CD4-positive, alpha-beta T cell treated with Interferon alpha-2 for 1 hour (primary cell): ENCODE measurements at places on chromosomes 1 and 21.

DNA sequence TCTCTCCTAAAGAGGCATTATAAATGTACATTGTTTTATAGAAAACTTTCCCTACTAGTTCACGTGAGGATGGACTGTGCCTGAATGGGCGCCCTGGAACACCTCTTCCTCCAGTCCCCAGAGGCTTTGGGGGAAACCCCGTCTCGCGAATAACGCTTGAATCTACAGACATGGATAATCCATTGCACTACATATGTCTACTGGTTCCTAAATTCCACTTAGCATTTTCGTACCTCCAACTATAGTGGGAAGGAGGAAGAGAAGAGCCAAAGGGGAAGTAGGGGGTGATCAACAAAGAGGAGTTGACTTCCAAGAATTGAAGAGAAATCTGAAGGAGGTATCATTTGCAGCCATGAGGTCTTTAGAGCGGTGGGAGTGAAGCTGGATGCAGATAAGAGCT is 11.1 kb downstream of the BARHL2 start:
- DNase-seq, result no peak

DNA sequence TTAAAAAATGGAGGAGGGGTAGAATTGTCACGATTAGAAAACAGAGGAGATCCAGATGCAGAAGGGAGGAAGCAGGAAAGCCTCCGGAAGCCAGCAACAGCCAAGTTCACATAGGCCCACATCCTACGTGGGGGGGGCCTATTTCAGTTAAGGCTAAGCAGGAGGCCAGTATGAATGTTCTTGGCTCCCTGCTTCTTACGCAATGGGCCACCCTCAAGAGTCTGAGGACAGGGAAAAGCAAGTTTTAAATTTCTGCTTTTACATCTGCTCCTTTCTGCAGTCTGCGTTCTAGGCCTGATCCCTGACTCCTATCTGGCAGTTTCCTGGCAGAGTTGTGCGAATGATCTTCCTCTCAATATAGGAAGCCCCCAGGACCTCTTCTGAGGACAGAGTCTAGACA is 30.6 kb downstream of the RABIF start:
- DNase-seq, result no peak

DNA sequence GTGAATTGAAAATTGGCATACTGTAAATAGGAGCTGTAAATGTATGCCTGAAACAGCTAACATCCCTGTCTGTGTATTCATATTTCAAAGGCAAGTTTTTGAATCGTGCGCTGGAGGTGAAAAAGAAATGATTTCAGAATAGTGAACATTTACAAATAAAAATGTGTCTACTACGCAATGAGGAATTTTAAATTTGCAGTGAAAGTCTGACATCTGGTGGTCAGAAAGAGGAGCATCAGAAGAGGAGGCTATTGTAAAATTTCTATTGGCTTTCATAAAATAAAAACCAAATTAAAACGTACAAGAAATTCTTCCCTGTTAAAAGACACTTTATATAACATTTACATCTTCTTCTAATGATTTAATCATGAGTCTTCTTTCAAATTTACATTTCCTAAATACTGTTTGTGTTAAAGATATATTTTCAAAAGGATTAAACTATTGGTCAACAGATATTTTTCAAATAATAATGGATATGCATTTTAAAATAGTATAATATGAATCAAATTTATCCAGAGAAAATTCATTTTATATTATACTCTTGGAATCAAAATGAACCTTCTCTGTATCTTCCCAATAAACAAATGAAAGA is 113.7 kb upstream of the RRP15 start:
- DNase-seq, result no peak

DNA sequence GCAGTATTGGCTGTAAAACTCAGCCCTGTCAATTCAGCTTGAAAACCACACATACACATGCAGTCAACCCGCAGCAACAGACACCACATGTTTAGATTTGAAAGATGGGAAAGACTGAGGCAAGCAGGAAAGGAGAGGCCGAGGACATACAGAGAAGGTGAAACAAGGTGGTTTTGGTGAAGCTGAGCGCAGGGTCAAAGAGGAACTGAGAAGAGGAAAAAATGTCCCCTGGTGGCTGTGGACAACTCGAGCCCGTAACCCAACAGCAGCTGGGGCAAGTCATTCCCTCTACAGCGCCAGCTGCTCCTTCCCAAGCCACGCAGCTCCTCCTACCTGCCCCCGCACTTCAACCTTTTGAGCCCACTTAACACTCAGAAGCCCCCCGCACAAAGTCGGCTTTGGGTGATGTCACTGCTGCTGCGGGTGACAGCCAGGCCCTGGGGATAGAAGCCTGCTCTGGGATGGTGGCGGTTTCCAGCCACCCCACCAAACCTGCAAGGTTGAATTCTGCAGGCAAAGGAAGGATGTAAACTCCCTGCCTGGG is 63.0 kb downstream of the KCNN3 start:
- no peak for DNase-seq

GRCh38 chr21:28669971-28670653 is 322.6 kb downstream of the LTN1 start:
- no peak for DNase-seq

DNA sequence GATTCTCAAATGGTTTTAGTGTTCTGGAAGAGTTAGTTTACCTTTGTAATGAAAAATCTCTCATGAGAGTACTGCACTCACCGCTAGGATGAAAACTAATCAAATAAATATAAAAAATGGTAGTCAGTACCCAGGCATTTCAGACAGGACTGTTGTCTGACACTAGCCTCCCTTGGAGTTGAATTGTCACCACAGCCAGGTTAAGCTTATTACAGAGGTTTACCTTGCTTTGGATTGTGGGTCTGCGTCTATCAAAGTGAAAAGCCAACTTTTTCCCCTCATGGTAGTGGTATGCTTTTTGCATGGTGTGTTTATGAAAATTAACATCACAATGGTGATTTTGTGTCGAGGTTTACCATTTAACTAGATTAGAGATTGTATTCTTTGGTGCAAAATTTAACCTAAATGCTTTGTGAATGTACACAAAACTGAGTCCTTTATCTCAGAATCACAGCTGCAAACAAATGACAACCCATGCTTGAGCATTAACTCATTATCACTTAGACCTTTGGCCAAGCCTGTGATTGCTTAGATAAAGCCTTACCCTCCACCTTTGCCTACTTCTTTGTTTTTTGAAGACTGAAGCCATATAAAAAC is 20.1 kb downstream of the RAP1A start:
- no peak for DNase-seq

- DNase-seq, result no peak
These were observed 17.2 kb downstream of the MYBPH start for GRCh38 chr1:203158423-203158822.

DNA sequence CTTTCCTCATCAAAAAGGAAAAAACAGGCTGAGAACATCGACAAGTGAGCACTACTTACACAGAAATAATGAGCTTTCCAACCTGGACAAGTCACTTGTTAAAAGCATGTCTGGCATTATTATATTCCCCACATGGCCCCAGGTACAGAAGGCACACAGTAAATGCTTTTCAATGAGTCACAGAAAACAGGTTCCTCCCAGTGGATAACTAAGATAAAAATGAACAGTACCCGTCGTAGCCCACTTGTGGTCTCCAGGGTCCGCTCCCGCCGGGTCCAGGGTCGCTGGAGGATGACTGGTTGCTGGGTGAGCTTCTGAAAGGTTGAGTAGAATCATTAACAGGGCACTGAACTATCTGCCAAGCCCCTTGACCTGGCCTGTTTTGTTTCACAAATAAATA is 186.6 kb downstream of the SIPA1L2 start:
- no peak for DNase-seq

GRCh38 chr1:246797597-246797996 is 73.4 kb downstream of the SCCPDH start:
- DNase-seq, result no peak

DNA sequence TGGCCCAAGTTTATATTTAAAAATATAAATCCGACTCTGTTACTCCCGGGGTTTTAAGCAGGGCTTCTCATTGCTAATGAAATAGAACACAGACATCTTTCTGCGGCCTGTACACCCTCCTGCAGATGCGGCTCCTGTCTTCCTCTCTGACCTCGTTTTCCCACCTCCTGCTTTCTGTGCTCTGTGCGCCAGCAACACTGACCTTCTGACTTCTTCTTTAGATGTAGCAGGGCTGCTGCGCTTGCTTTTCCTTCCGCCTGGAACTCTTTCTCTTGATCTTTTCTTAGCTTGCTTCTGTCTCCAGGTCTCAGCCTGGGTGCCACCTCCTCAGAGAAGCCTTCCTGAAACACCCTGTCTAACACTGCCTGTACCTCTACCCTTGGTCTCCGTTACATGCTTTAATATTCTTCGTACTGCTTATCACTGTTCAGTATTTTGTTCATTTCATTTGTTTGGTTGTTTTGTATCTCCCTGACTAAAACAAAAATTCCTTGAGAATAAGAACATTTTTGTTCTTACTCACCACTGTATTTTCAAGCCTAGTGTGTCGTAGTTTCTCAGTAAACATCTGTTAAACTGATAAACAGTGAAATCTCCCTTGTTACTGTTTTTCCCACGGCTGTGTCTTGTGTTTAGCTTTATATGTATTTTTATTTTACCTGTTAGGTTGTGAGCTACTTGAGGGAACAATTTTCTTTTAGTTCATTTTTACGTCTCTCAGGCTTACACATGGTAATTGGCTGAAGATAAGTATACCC is 79.0 kb downstream of the ST3GAL3 start:
- no peak for DNase-seq

DNA sequence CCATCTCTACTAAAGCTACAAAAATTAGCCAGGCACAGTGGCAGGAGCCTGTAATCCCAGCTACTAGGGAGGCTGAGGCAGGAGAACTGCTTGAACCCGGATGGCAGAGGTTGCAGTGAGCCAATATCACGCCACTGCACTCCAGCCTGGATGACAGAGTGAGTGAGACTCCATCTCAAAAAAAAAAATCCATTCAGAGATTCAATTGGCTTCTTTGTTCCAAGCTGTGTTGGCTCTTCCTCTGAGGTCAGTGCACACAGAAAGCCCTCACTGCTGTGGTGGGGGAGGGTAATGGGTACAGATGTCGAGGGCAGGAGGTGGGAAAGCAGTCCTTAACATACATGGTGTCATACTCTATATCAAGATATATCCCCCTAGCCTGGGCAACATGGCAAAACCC is 14.7 kb downstream of the TIE1 start:
- DNase-seq, result no peak
